CD4-positive, CD25-positive, alpha-beta regulatory T cell (primary cell): ENCODE measurements at places on chromosomes 4 and X. TPM values are rescaled to one million over a fixed set of nuclear protein-coding genes. Genes with fewer than 3 reads are reported as not detected.

- H3K36me3 ChIP-seq, result no peaks in the 10 kb centered on the region
- DNase-seq, result no peak
- no peak overlapping the region for H3K27ac ChIP-seq
- H3K27me3 ChIP-seq, result no peaks in the 10 kb centered on the region
- no peak overlapping the region for H3K4me3 ChIP-seq
Observed at GRCh38 chr4:103002551-103002950, 17.0 kb downstream of the SLC9B1 start.

DNA sequence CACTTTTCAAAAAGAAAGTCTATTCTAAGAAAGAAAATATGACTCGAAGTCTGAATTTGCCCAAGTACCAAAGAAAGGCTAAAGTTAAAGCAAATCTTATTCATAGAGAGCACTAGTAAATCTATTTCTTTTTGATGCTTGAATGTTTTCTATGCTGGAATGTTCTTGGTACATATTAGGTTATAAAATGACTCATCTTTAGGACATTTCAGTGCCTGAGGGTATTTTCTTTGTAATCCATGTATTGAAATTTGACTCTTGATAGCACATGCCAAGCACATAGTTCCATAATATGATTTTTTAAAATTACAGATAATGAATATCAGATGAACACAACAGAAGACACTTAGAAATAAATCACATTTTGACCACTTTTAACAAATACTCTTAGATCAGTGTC, 232.8 kb downstream of the TRIML1 start:
- no peaks in the 10 kb centered on the region for H3K36me3 ChIP-seq
- no peak overlapping the region for H3K27ac ChIP-seq
- H3K4me3 ChIP-seq, result no peak overlapping the region
- no peaks in the 10 kb centered on the region for H3K4me1 ChIP-seq

The CT45A5 gene
- total RNA-seq, result not detected

- DNase-seq, result no peak
- H3K4me1 ChIP-seq, result no peaks in the 10 kb centered on the region
- H3K36me3 ChIP-seq, result no peaks in the 10 kb centered on the region
- no peak overlapping the region for H3K4me3 ChIP-seq
Observed at GRCh38 chrX:53313728-53314105, 32.3 kb upstream of the IQSEC2 start.

The MAGEA11 gene
- total RNA-seq, result not detected

GRCh38 chr4:78653655-78654054, 102.1 kb downstream of the ANXA3 start:
- peaks cover 4% of the 10 kb centered on the region for H3K27me3 ChIP-seq
- DNase-seq, result no peak
- H3K27ac ChIP-seq, result no peak overlapping the region
- no peak overlapping the region for H3K4me3 ChIP-seq
- no peaks in the 10 kb centered on the region for H3K36me3 ChIP-seq
- peaks cover 13% of the 10 kb centered on the region for H3K4me1 ChIP-seq

DNA sequence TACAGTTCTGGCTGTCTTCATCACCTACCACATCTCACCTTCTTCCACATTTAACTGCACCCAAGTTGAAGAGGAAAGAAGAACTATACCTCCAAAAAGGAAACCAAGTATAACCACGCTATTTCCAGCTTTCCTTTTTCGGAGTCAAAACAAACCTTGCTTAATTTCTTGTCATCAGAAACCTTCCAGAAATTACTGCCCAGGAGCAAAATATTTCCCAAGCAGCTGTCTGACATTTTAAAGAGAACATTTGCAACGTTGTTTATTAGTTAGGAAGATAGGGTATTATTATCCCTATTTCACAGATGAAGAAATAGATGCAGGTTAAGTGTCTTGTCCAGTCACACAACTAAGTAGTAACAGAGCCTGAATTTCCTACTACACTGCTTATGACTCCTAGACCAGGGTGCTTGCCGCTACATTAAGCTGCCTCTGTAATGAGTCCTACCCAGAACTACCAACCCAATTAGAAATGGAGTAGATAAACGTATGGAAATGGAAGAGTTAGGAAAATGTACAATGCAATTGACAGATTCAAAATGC, 2.2 kb upstream of the ACSL4 start:
- H3K4me3 ChIP-seq, result no peak overlapping the region
- no peak overlapping the region for H3K27ac ChIP-seq
- no peaks in the 10 kb centered on the region for H3K27me3 ChIP-seq
- no peak for DNase-seq
- H3K36me3 ChIP-seq, result no peaks in the 10 kb centered on the region
- H3K4me1 ChIP-seq, result peaks cover 13% of the 10 kb centered on the region

The TIMM17B gene
- total RNA-seq, result 31.4 TPM

The CTPS2 gene
- total RNA-seq, result 4.5 TPM
